Urothelium cell line (cell line): ENCODE measurements at places on chromosomes 7 and 10.

DNA sequence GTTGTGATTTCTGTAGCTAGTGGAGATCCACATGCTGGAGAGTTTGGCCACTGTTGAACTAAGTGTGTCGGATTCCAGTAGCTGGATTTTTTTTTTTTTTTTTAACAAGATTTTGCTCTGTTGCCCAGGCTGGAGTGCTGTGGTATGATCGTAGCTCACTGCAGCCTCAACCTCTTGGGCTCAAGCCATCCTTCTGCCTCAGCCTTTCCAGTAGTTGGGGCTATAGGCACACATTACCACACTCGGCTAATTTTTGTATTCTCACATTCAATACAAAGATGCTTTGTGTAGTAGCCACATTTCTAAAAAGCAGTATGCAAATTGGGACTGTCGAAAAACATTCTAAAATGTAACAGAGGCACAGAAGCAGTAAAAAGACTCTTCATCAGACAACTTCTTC, 63.5 kb downstream of the RABGEF1 start:
- DNase-seq: no peak

GRCh38 chr10:70232155-70232858, 922 bp downstream of the PPA1 start:
- peak; percentile 63 for DNase-seq

DNA sequence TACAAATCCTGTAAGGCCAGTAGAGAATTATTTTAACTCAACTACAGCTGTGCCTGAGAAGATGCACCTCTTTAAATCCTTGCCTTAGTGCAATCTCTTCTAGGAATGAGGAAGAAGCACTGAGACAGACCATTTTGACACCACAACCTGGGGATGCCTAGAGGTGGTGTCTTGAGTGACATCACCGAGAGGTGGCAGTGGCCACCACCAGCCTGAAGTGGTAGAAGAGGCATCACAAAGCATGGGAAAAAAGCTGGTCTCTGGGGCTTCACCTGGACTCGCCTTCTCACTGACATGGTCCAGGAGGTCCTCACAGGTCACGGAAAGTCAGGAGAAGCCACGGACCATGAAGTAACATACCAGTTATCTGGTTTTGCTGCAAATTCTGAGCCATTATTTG, 99.2 kb upstream of the PDLIM1 start:
- DNase-seq: no peak

- no peak for DNase-seq
Measured at GRCh38 chr7:111103136-111103535, 12.2 kb downstream of the LRRN3 start.

DNA sequence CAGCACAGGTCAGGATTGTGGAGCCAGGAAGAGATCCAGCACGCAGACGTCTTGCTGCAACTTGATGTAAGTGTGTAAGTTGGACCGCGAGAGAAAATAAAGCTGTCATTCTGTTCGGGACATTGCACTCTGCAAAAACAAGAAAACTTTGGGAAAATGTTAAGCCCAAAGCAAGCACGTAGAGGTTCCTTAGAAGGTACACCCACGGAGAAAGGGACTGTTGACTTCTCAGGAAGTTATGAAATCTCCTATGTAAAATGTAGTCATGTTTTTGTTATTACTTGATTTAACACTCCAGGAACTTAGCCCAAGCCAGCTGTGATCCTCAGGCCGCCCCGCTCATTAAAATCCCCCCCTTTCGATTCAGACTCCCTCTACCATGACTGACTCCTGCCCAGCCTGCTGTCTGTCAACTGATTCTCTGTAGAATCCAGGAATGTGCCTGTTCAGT, 196.1 kb upstream of the TCF7L2 start:
- no peak for DNase-seq

DNA sequence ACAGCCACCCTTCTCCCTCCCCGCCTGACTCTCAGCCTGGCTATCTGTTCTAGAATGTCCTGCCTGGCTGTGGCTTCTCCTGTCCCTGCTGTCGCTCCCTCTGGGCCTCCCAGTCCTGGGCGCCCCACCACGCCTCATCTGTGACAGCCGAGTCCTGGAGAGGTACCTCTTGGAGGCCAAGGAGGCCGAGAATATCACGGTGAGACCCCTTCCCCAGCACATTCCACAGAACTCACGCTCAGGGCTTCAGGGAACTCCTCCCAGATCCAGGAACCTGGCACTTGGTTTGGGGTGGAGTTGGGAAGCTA, 1.2 kb downstream of the EPO start:
- no peak for DNase-seq

DNA sequence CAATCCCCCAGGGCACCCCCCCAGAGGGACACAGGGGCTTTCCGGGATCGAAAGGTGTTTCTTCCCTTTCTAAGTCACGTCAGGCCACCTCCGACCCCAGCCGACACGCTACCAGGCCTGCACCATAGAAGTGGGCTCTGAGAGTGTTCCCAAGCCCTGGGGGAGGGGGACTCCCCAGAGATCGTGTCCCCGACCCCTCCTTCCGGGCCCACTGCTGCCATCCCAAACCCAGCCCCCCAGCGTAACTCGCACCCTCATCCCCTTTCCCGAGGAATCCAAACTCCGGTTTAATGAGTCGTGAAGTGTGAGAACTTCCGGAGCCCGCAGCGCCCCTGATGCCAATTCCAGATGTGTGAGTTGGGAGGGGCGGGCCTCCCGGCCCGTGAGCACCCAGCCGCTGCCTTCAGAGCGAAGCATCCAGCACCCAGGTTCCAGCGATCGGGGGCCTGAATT, 11.3 kb downstream of the UNCX start:
- no peak for DNase-seq

- no peak for DNase-seq
Measured at GRCh38 chr7:114653364-114654088, 238.9 kb downstream of the FOXP2 start.

DNA sequence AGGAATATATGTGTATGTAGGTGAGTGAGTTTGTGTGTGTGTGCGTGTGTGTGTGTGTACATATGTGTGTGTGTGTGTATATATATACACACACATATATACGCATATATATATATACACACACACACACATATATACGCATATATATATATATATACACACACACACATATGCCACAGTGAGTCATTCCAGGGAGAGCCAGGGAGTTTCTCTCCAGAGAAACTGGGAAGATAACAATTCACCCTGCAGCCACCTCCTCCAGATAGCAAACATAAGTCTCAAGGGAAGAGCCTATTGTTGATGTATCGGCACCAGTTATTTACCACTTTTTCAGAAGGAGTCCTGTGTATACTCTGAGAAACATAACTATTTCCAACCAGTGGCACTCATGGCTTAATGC, 102.3 kb upstream of the STK17A start:
- no peak for DNase-seq

DNA sequence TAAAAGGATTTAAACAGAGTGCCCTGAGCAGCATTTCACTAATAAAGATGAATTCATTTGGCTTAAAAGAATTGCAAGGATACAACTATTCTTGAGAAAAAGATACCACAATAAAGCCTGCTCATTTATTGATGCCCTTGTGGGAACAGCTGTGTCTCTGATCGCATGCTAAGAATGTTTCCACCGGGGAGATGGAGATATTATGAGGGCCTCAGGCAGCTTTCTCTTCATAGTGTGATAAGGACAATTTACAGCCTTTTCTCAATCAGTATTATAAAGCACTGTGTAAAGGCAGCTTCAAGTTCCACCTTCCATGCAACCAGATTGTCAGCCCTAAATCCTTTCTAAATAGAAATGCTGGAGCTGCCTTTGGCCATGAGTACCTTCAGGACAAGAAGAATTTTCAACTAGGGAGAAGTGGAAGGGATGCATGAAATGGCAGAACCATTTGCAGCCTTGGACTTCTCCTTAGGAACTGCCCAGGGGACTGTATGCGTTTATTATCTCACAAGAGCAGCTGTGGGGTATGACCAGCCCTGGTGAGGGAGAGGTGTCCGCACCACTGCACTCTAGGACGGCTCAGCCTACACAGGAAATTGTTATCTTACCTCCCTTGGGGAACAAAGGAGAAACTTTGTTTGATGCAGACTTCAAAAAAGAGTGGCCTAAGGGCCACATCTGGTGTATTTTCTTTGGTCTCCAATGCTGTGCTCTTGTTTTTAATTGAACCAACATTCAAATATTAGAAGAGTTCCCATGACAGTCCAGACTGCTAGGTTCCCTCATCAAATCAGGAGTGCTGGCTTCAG, 116.9 kb upstream of the PCGF5 start:
- no peak for DNase-seq

DNA sequence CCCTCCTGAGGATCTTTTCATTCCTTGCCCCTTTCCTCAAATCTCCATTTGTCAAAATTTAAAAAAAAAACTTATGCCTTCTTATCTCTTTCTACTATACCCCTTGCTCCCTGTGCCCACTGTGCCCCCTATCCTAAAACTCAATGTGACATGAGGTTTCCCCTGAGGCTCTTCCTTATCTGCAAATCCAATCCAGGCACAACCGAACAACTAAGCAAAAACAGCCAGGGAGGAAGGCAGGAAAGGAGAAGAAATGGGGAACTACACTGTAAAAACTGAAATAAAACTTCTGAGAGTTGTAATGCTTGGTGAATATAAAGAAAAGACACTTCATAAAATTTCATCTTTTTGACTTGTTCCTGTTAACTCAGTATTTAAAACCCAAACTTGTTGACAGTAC, 54.2 kb downstream of the CRPPA start:
- DNase-seq: no peak

GRCh38 chr7:149245744-149246143, 6.3 kb downstream of the ZNF212 start:
- DNase-seq: no peak

DNA sequence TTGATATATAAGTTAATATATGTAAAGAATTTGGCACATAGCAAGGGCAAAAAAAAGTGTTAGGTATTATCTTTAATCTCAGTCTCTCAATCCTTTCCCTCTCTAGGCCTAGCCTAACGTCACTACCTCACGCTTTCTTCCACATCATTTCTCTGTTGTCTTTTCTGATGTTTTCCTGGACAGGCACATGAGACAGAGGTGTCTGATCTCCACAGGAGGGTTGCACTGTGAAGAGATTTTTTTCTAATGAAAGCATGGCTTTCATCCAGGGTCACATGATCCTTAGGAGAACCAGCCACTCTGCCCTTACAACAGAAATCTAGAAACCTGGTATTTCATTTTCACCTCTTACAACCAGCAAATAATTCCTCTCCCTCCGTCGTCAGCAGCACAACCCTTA, 1268.3 kb downstream of the XPNPEP1 start:
- DNase-seq: no peak

GRCh38 chr10:56370217-56371113, 9.4 kb upstream of the ZWINT start:
- DNase-seq: no peak

DNA sequence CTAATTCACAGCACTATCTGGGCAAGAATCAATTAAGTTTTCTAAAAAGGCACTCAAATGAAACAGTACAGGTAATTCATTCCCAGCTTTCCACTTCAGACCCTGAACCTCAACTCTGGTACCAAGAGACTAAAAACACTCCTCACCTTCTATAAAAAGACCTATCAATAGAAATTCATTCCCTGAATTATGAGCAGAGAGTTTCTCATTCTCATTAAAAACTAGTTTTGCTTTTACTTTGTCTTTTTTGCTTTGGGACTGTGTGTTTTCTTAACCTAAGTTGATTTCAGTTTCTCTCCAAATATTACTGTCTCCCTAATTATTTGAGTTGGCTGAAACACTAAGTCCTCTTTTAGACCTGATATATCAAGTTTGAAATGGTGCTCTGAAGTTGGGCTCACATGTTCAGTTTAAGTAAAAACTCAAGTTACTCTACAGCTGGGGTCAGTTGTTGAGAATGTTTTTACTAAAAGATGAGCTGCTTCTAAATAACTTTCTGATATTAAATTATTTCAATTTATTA, 189.5 kb downstream of the JAZF1 start:
- no peak for DNase-seq

GRCh38 chr7:149477494-149478443, 16.9 kb upstream of the ZNF777 start:
- DNase-seq: no peak

DNA sequence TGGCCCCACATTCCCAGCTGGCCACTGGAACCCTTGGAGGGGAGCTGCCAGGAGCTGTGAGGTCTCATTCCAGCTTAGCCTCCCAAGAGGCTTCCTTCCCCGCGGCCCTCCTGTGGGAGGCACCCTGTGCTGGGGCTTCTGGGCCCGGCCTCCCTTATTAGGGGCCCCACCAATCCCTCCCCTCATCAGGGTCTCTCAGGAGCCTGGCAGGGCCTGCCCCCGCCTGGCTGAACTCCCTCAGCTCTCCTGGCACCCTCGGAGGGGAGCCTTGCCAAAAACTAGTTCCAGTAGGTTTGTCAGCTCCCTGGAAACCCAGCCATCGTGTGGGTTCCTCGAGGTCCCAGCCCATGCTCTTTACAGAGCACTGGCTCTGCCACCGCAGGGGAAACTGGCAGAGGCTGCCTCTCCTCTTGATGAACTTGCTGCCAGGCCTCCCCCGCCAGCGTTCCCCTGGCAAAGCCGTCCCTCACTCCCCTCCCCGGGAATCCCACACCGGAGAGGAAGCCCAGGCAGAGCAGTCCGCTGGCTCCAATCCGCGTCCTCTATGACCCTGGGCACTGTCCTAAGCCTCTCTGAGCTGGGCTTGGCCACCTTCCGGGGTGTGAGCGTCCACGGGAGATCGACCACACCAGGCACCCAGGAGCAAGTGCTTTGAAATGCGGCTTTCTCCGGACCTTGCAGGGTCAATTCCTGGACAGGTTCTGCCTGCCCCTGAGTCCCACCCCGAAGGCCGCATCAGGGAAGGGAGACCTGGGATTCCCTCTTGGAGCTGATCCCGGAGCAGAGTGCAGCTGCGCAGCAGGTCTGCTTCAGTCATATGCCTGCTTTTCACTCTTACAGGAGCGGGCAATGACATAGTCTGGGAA, 139.8 kb downstream of the ARHGAP22 start:
- DNase-seq: no peak

DNA sequence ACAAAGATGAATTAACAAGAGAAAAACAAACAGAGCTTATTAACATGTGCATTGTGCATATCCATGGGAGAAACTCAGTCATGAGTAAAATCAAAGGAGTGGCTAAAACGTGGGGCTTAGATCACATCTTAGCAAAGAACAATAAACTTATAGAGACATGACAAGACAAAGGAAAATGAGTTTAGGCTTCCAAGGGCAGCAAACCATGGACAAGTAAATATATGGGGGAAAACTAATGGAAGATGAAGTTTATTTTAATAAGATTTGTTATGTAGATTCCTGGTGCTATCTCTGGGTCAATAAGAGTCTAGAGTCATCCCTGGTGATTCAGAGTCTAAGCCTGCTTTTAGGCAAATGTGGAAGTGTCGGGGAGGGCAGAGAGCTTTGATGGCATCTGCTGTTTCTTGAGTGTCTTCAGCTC, 87.2 kb upstream of the PLPP4 start:
- DNase-seq: no peak

GRCh38 chr7:71638108-71638507, 506.2 kb downstream of the GALNT17 start:
- no peak for DNase-seq

DNA sequence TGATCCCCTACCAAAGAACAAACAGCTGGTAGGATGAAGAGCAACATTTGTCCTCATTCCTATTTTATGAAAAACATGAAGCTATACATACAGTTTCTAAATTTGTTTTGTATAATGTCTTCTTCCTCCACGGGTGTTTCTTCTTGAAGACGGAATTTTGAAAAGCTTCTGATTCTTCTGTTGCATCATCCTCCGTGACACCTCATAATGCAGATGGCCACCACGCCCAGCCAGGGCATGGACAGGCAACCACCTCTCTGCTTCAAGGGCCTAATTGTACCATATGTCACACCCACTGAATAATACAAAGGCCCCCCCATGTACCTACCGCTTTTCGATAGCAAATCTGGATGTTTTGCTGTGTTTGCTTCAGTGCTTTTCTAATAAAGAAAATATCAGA, at the start of gene SUN3:
Gene SUN3, minus strand, starts transcription at position 170 of the 400 bp plus-strand sequence. Its CDS starts 169 bp downstream, at position 1.
- no peak for DNase-seq
